ENCODE measurements at places on chromosomes 6 and 20. TPM values are rescaled to one million over a fixed set of nuclear protein-coding genes. Genes with fewer than 3 reads are reported as not detected.

GRCh38 chr6:24916496-24916895 is 19.3 kb downstream of the RIPOR2 start:
- DNase-seq = no peak

GRCh38 chr6:168313431-168314011 is 6.1 kb downstream of the DACT2 start:
- no peak for DNase-seq

- no peak for DNase-seq
Measured at GRCh38 chr6:81511423-81511822, 241.1 kb downstream of the TENT5A start.

DNA sequence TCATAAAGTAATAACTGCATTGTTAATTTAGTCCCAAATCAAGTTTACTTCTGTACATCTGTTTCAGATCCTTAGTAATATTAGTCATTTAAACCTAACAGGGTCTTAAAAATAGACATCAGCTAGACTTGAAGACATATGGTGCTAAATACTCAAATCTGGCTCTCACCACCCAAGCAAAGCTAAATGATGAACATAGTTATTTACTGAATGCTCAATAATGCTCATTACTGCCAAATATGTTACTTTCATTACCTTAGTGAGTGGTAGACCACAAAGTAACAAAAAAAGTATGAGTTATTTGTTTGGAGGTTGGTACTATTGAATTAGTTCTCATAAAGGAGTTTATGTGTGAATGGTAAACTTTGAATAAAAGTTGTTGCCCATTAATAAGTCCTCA is 502.1 kb downstream of the PKHD1 start:
- DNase-seq = no peak

- no peak for DNase-seq
Measured at GRCh38 chr20:2838170-2838797, 2.2 kb downstream of the PCED1A start.

DNA sequence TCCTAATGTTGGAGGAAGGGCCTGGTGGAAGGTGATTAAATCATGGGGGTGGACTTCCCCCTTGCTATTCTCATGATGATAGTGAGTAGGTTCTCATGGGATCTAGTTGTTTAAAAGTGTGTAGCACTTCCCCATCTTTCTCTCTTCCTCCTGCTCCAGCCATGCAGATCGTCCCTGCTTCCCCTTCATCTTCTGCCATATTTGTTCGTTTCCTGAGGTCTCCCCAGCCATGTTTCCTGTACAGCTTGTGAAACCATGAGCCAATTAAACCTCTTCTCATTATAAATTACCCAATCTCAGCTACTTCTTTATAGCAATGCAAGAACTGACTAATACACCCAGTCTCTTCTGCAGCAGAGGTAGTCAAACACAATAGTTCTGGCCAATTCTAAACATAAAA is 5.4 kb downstream of the EPM2A start:
- no peak for DNase-seq

DNA sequence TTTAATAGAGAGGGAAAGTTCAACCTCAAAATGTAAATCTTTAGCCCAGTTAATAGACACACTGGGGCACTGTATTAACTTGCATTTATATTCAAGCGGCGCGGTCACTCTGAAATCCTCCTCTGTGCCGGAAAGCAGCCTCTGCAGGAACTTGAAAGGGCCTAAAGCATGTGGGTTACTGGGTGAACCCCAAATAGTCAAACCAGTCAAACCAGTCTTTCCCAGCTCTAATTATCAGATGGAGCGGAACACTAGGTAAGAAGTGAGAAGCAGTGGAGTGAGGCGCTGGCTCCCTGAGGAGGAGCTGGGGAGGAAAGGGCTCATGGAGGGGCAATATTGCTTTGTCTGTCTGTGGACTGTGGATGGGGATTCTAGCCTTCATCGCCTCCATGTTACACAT is 531.3 kb downstream of the QKI start:
- no peak for DNase-seq

GRCh38 chr6:87165185-87165584 is 9.8 kb downstream of the ZNF292 start:
- no peak for DNase-seq

- DNase-seq = no peak
Measured at GRCh38 chr6:130306377-130306776, 59.4 kb upstream of the TMEM200A start.

DNA sequence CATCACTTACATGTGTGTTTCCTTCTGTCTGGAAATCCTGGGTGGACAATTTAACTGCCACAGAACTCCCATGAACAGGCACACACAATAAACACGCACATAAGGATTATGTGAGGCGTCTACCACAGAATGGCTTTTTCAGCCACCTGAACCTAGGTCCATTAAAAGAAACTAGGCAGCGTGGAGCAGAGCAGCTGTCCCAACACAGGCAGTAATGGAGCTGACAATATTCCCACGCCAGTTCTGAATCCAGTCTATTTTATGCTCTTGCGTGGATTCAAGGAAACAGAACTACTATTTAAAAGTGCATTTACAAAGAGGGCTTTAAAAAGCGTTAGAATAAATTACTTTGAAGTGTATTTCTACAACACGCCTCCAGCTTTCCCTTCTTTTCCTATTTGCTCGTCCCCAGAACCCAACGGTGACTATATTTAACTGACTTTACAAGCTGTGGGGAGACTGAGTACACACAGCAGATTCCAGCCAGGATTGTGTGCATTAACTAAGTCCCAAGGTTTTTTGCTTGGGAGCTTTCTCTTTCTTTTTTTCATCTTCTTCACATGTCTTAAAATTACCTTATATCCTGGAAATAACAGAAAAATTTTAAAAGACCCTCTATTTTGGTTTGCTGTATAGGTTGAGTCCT is 95.9 kb downstream of the GMDS start:
- DNase-seq = no peak

GRCh38 chr6:28721372-28721771 is 195.7 kb downstream of the GPX5 start:
- no peak for DNase-seq

- DNase-seq = peak; percentile 54
Measured at GRCh38 chr6:103122766-103123601, 1729.5 kb downstream of the GRIK2 start.

GRCh38 chr20:43583133-43583864 is 7.4 kb upstream of the IFT52 start:
- no peak for DNase-seq

DNA sequence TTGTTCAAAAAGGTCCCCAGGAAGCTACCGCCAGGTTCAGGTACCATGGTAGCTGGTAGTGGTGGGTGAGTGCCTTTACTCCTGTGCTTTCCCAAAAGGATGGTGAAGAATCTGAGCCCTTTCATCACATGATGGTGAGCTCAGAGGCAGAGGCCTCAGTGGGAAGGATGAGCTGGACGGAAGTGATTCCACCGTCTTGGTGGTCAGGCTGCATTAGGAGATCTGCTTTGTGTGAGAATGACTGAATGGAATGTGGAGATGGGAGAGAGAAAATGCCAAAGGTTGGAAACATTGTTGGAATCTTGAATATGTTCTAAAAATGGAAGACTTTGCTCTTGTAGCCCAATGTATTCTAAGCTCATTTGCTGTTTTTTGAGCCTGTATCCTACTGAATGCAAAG is 108.1 kb upstream of the SCP2D1 start:
- DNase-seq = no peak

DNA sequence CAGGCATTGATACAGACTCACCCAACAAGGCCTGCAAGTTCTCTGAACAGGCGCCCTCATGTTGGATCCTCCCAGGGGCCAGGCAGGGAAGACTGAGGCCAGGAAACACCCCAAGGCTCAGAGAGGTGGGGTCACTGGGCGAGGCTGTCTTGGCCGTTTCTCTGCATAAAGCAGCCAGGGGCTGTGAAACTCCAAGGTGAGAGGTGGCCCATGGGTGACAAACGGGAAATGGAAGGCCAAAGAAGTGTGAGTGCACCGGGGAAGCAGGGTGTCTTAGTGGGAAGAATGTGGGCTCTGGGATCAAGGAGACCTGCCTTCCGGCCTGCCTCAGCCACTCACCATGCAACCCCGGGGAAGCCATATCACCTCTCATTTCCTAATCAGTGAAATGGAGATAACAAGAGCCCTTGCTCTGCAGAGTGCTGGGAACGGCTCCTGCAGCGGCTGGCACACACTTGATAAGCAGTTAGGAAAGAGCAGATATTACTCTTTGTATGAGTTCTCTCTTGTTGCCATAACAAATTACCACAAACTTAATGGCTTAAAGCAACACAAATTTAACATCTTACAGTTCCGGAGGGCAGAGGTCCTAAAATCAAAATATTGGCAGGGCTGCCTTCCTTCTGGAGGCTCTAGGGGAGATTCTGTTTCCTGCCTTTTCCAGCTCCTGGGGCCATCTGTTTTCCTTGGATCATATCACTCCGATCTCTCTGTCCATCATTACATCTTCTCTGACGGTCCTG is 168.6 kb downstream of the NFATC2 start:
- DNase-seq = peak; percentile 59

GRCh38 chr20:4736875-4737274 is 15.2 kb downstream of the PRND start:
- no peak for DNase-seq

- no peak for DNase-seq
Measured at GRCh38 chr6:2038092-2038491, 207.3 kb downstream of the GMDS start.

DNA sequence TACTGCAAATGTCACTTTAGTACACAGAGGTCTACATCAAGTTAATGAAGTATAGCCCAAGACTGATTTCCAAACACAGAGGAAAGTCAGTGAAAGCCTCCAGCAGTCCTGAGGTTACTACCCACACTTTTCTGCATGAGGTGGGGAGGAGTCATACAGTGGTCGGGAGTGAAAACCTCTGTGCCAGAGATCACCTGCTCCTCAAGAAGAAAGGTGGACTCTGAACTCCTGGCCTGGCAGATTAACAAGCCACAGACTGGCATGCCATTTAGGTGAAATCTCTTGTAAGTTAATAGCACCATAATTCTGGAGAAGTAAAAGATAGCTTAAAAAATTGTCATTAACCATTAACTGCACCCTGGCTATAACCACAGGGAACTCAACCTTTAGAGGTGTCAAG is 125.0 kb upstream of the LAMP5 start:
- DNase-seq = no peak

- DNase-seq = peak; percentile 74
Measured at GRCh38 chr6:81834141-81834681, 81.7 kb upstream of the TENT5A start.

- DNase-seq = peak; percentile 43
Measured at GRCh38 chr20:709423-709822, 33.8 kb upstream of the SCRT2 start.

- DNase-seq = no peak
Measured at GRCh38 chr6:92132457-92132856, 1286.9 kb downstream of the EPHA7 start.

GRCh38 chr6:157019733-157020132 is 242.6 kb downstream of the ARID1B start:
- DNase-seq = no peak

DNA sequence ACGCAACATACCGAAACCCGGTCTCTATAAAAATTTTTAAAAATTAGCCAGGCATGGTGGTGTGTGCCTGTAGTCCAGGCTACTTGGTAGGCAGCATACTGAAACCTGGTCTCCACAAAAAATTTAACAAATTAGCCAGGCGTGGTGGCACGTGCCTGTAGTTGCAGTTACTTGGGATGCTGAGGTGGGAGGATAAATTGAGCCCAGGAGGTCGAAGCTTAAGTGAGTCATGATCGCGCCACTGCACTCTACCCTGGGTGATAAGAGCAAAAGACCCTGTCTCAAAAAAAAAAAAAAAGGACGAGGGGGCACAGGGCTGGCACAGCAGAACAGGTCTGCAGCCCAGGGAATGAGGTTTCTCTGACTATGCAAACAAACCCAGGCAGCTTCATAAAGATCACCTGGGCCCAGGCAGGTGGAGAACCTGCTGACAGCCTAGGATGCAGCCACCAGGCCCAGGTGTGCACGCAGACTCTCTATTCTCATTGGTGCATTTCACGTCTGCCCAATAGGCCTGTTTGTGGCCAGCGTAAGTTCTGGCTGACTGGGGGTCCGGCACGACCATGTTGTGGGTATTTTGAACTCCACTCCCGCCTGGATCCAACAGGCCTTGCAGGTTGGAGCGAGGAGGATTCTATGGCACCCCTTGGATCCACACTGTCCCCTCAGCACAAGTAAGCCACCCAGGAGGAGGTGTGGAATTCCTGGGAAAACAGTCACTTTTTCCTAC is 204.5 kb downstream of the PREX1 start:
- DNase-seq = no peak

- DNase-seq = no peak
Measured at GRCh38 chr6:30635834-30636233, 9.2 kb downstream of the ATAT1 start.

The ECT2L gene
- 0.43 TPM for total RNA-seq

The DSN1 gene
- 4.9 TPM for total RNA-seq

The FAM184A gene
- 2.3 TPM for total RNA-seq

The TDP2 gene
- 45.1 TPM for total RNA-seq

The COMMD7 gene
- 38.5 TPM for total RNA-seq

The KHDC1 gene
- total RNA-seq = 3.2 TPM

The BLTP3A gene
- total RNA-seq = 17.5 TPM

The ADGRG6 gene
- 15.6 TPM for total RNA-seq

The RAET1L gene
- not detected for total RNA-seq

The HCRTR2 gene
- not detected for total RNA-seq

The SLC13A3 gene
- 0.46 TPM for total RNA-seq

The C6orf58 gene
- total RNA-seq = not detected

The C20orf144 gene
- total RNA-seq = not detected

The SOD2 gene
- 606 TPM for total RNA-seq

The EPHA7 gene
- 20.0 TPM for total RNA-seq

The ERVFRD-1 gene
- not detected for total RNA-seq

The CSNK2B gene
- 119 TPM for total RNA-seq

Measured in right cardiac atrium (tissue), 5 donors.